ENCODE measurements at places on chromosomes 16 and 17.

GRCh38 chr16:78641433-78641832 is 542.0 kb downstream of the WWOX start:
- DNase-seq: no peak

DNA sequence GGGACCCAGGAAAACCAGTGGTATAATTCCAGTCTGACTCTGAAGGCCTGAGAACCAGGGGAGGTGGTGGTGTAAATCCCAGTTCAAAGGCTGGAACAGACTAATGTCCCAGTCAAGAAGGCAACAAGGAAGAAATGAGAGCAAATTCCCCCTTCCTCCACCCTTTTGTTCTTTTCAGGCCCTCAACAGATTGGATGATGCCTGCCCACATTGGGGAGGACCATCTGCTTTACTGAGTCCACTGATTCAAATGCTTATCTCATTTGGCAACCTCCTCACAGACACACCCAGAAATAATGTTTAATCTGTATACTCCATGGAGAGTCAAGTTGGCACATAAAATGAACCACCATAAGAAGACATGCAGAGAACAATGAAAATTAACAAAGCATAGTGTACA is 61.9 kb upstream of the CRYM start:
- DNase-seq: no peak

- DNase-seq: peak; percentile 87
These were observed 611.3 kb upstream of the SALL1 start for GRCh38 chr16:51762081-51762996.

- DNase-seq: no peak
These were observed 43.5 kb downstream of the SNX29 start for GRCh38 chr16:12020009-12020408.

DNA sequence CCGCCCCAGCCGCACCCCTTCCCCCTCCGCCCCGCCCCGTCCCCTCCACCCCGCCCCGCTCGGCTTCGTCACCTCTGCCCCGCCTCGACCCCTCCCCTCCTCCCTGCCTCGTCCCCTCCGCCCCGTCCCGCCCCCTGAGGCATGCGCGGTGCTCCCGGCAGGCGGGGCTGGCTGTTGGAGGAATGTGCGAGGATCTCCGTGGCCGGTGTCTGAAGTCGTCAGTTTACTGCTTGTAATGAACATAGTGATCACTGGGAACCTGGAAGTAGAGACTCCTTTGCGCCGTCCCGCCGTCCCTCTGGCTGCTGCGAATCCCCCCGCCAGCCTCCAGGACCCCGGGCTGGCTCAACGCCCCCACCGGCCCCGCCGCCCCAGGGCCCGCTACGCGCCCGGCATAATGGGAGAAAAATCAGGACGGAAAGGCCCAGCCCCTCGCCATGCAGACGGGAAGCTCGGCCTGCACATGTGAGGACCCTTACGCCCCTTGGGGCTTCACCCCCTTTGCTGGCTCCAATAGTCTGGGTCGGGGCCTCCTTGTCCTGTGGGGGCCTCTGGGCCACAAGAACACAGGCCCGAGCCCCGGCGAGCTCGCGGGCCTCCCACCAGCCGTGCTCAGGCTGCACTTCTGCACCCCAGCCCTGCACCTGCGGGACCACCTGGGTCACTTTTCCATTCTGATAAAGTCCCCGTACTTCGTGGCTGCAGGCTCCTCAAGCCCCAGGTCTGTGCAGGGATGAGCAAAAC is 743.1 kb downstream of the KCNJ18 start:
- no peak for DNase-seq

GRCh38 chr17:80866050-80866793 is 125.4 kb upstream of the CHMP6 start:
- DNase-seq: peak; percentile 27

DNA sequence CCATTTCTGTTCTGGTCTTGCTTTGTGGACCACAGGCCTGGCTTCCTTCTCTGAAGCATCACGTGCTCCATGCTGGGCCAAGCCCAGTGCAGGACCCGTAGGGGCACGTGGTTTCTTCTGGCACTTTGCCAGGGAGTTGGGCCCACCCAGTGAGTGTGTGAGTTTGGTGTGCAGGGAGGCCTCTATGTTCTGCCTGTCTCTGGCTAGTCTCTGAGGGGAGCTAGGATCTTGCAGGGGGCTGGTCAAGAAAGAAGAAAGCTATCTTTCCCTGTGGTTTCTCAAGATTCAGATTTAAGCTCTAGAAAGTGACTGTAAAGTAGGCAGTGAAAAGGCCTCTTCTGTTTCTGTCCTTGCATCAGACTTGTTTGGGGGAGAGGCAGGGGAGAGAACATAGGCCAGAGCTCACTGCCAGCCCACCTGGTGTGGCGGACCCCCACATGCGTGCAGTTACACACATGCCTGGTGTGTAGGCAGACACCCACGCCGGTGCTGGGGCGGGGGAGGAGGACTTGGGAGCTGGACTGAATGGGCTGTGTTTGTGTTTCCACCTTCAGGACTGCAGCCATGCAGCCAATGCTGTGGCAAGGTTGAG is 11.8 kb downstream of the LASP1 start:
- no peak for DNase-seq

DNA sequence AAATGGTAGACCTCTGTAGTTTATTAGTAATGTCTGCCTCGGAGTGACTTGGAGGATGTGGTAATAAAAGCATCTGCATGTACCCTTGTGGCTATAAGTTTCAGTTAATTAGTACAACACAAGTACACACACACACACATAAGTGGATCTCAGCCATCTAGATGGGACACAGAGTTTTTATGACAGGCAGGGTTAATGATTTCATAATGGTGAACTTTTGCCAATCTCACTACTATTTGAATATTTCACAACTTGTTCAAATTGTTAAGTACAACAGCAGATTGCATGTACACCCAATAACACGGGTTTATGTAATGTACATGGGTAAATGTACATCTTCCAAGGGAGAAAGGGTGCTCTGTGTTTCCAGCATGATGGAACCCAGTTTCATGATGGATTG is 511.3 kb upstream of the HSBP1 start:
- no peak for DNase-seq

DNA sequence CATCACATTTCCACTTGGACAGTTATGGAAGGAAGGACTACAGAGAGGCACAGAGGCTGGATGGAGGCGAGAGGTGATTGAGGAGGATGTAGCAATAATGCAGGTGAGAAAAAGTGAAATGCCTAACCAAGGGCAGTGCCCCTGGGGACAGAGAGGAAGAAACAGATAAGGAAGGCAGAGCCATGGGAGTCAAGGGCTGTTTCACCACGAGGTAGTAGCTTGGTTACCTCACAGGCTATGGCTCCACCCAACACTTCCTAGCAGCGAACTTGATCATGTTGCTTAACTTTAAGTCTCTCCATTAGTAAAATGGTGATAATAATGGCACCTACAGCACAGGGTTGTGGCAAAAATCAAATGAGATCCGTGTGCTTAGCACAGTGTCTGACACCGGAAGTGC is 83.9 kb downstream of the YPEL2 start:
- DNase-seq: no peak

- no peak for DNase-seq
These were observed 902 bp downstream of the KAT2A start for GRCh38 chr17:42120161-42120769.
